Peyer's patch (tissue), 4 donors: ENCODE measurements at places on chromosomes 5 and 9. TPM values are rescaled to one million over a fixed set of nuclear protein-coding genes. Genes with fewer than 3 reads are reported as not detected.

- DNase-seq, result no peak
Measured at GRCh38 chr5:53069626-53070025, 39.9 kb downstream of the MOCS2 start.

The PCDHB3 gene
- 0.70 TPM for total RNA-seq

The ZNF300 gene
- 6.3 TPM for total RNA-seq

DNA sequence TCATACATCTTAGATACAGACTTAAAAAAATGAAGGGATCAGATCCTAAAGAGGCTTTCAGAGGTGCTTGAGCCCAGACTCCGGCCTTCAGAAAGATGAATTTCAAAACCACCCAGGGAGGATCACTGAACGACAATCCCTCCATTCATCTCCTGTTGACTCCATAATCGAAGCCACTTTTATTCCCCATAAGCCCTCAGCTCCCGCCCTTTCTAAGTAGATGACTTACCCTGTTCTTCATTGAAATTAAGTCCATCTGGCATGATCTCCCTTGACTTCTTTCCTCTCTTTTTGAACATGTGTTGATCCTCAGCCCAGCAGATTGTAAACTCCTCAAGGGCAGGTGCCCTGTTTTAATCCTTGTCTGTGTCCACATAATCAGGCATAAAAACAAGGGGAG is 50.8 kb upstream of the ASTN2 start:
- no peak for DNase-seq

DNA sequence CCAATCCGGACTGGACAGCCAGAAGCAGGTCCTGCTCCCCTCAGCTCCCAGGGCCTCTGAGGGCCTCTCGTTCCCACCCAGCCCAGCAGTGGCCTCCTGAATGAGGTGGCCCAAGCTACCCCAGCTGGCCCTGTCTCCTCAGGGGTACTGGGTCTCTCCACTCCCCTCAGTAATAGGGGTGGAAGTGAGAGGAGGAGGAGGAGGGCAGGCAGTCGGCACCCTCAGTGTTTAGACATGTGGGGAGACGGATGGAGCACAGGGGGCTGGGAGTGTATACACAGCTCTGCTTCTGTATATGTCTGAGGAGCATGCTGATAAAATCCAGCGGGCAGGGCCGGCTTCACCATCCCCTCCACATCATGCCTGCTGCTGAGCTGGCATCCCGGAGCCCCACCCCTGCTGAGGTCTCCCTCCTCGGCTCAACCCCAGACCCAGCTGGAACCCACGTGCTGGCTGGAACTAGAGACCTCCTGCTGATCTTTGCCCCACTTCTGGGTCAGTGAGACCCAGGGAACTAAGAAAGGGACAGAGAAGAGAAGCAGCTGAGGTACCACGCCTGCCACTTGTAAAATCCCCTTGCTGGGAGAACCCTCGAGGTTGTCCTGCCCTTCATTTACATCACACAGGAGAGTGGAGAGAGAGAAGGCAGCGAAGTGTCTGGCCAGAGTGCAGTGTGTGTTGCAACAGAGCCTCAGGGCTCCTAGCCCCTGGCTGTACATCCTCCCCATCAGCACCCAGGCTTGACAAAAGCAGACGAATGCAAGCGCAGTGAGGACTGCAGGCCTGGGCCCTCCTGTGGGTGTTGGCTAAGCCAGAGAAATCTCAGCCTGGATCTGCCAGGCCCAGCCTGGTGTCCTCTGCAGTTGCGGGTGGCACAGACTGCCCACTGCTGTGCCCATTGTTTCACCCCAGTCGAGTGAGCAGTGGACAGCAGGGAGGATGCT is 77.5 kb downstream of the PSD2 start:
- no peak for DNase-seq

GRCh38 chr9:133633681-133634080 is 2.5 kb upstream of the DBH start:
- no peak for DNase-seq

The SLC9A3 gene
- total RNA-seq, result 292 TPM

DNA sequence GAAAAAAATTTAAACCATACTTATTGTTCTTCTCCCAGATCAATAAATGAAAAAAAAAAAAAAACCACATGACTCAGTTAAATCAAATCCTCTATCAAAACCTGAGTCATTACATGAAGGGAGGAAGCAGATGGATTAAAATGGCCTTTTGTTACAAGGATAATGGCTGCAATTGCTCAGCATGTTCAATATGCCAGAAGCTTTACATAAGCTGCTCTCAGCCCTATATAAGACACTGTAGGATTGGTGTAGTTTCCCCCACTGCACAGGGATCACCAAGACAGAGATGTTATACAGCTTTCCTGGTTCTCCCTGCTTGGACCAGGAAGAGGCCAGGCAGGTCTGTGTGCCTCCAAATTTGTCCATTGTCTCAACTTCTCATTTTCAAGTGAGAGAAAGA is 101.6 kb upstream of the MAP1B start:
- DNase-seq, result no peak

DNA sequence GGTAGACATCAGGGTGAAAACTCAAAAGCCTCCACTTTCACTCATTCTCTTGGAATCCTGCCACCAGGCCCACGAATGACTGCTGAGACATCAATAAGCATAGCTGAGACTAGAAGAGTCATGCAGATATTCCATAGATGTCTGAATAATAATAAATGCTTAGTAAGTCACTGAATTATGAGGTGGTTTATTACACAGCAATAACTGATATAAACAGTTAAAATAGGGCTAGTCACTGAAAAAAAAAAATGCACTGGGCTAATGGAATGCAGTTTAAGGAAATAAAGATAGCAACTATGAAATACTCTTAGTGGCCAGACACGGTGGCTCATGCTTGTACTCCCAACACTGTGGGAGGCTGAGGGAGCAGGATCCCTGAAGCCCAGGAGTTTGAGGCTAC is 262.8 kb upstream of the CDH6 start:
- no peak for DNase-seq

The TEX48 gene
- total RNA-seq, result not detected
